Left cardiac atrium (tissue), 4 donors: ENCODE measurements at places on chromosomes 7 and 10. TPM values are rescaled to one million over a fixed set of nuclear protein-coding genes. Genes with fewer than 3 reads are reported as not detected.

GRCh38 chr7:20241911-20242261 lies 24.7 kb upstream of the MACC1 start:
- no peak for DNase-seq

DNA sequence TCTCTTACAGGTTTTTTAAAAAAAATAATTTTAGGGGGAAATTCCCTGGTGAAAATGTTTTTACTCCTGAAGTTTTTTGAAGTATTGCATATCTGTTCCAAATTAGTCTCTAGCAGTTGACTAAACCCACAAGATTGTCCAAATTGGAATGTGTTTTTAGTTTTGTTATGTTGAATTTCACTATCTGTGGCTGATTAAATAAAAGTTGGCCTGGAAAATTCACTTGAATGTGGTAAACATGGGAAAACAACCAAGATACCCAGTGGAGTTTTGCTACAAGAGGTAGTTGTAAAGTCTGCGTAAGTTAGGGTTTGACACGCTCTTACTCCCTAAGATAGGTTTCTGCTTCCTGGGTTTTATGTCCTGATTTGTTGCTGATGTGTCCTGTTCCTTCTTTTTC lies 3.3 kb downstream of the TSGA13 start:
- no peak for DNase-seq

- no peak for DNase-seq
These were observed 63.1 kb upstream of the ICA1 start for GRCh38 chr7:8325067-8325466.

DNA sequence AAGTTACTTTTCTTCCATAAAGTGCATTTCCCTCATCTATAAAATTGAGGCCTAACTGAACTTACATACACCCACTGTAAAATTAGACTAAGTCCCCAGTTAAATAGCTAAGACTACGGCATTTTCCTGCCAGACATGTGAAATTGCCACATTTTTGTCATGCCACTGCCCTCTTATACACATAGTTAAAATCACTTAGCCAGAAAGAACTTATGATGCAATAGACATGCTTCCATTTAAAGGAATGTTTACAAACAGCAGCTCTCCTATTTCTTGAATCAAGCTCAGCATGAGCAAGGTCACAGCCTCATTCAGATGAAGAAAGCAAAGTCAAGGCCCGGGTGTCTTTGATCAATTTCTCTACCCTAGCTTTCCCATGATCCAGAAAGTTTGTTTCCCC lies 175.7 kb downstream of the LRRN3 start:
- no peak for DNase-seq

DNA sequence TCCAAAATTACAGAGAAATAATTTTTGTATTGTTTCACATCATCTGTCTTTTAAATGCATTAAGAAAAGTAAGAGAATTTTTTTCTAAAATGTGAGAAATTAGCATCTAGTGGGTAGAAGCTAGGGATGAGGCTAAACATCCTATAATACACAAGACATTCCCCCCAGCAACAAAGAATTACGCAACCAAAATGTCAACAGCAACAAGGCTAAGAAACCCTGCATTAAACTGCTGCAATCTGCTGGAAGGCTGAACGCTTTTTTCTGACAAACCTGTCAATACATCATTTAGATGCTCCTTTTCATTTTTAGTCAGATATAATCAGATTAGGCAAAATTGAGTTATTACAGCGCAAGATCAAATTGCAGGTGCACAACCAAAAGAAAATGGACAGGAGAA lies 162.2 kb downstream of the C1GALT1 start:
- DNase-seq, result no peak

GRCh38 chr10:129494740-129495139 lies 27.7 kb downstream of the MGMT start:
- DNase-seq, result no peak

GRCh38 chr10:35203745-35204144 lies 77.1 kb downstream of the CREM start:
- no peak for DNase-seq

- DNase-seq, result no peak
These were observed 65.7 kb downstream of the VSTM4 start for GRCh38 chr10:49049660-49050059.

DNA sequence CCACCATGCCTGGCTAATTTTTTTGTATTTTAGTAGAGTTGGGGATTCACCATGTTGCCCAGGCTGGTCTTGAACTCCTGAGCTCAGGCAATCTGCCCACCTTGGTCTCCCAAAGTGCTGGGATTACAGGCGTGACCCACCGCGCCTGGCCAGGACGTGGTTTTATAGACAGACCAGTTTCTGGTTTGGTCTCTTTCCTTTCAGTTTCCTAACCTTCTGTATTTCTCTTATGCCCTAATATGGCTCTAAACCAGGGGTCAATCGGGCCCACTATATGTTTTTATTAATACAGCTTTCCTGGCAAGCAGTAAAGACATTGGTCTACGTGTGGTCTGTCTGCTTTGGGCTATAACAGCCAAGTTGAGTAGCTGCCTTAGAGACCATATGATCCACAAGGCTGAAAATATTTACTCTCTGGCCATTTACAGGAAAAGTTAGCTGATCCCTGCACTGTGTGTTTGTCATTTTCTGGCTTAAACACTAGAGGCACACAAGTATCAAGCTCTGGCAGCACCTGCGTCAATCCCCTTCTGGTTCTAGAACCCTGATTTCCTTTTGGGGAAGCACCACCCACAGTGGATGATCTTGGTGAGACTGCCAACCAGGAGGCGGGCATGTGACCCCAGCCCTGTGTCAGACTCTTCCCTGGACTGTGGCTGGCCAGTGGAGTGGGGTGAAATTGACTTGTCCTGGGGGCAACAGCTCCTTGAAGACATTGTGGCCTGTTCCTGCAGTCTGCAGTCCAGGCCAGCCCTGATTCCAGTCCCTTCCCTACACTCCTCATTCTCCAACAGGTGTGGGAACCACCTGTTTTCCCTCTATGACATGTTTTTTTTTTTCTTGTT lies 497.2 kb downstream of the PLXNA4 start:
- DNase-seq, result no peak

- no peak for DNase-seq
These were observed 13.2 kb downstream of the CWF19L1 start for GRCh38 chr10:100254191-100254590.

Gene VSTM2A
- not detected for total RNA-seq

Gene PDE6C
- total RNA-seq, result not detected

Gene SLIT1
- 0.31 TPM for total RNA-seq

Gene PLOD3
- total RNA-seq, result 59.1 TPM
